Stimulated activated naive CD8-positive, alpha-beta T cell treated with anti-CD3 and anti-CD28 coated beads, Interleukin-15, Interleukin-2, amounts not matched to agents 100 U/mL and 50 U/mL, for 24 hours (primary cell): ENCODE measurements at places on chromosomes 5 and 9.

DNA sequence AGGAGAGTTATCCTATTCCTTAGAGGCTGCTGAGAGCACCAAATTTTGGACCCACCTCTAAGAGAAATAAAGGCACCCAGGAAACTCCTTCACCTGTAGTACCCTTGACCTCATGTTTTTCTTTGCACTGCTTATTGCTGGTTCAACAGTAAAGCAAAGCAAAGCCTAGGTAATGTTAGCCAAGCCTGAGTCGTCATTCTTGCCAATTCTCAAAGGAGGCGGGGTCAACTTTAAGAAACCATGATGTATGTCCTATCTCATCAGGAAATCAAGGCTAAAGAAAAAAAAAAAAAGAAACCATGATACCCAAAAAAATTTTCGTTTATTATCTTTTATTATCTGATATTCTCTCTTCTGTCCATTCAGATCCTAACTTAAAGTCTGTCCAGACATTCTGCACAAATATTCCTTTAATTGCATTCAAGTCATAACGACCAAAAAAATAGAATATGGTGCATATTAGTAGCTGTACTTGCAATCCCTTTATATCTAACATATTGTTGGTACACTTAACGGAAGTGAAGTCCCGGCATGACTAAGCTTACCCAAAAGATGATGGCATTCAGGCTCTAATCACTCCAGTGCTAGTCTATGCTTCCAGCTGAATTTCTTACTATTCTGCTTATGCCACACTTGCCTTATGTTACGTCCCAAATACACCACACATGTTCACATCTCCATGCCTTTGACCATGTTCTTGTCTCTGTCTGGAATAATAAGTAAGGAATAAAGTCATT is 1.8 kb downstream of the AUH start:
- no peak for DNase-seq

DNA sequence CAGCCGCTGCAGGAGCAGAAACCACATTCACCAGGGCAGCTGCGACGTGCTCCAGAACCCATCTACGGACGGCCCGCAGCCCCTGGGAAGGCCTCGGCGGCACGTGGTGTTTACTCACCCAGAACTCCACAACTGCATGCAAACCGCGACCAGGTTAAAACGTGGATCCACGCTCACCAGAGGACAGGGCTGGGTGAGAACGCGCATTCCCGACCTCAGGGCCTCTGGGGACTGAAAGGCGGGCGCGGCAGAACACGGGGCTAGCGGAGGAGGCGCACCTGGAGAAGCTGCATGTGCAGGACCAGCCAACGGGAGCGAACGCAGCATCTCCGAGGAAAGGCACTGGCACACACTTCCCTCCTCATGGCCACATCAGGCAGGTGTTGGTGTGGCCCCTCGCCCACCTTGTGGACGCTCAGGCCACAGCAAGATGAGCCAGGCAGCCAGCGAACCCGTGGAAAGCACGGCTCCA is 24.0 kb upstream of the CAMSAP1 start:
- no peak for DNase-seq

DNA sequence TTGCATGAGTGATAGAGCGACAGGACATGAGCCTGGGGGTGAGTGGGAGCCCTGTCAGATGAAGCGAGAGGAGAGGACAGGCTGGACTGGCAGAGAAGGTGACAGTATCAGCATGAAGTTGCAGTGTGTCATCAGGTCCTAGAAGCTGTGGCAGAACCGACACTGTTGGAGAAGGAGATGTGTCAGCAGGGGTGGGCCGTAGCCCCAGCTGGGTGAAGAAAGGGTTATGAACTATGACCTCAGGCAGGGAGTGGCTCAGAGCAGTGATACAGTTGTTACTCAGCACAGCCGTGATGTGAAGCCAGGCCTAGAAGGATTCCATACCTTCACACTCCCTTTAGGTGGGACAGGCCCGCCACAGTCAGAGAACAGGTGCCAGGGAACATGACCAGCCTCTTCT is 7.6 kb downstream of the PCYOX1L start:
- DNase-seq: no peak

DNA sequence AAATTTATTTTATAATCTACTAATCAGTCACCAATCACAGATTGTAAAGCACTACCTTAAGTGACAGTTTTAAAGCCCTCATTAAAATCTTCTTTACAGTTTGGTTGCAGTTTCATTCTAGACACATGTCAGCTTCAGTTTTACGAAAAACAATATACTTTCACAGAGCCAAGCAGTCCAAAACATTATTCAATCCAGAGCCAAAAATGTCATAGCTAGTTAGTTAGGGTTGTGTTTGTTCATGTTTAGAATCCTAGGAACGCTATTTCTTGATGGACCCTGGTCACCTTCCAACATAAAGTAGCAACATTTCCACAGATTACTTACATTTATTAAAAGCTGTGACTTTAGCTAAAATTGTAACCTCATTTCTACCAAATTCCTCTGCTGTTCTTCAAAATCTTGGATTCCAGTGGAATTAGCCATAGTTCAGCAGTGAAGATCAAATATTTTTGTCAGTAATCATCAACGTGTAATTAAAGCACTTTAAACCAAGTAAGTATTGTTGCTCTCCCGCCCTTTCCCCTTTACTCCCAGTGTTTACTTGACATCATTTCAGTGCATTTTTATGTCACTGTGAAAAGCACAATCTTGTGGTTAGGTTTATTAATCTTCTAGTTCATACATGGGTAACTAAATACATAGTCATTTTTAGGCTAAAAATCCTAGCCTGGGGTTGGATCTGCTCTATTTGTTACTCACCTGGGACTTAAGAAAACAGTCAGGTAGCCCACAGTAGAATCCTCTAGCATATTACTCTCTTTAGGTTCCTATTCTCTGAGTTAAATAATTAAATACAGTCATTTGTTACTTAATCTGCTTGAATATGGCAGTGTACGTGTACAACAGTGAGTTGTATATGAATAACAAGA is 74.3 kb downstream of the NIPBL start:
- DNase-seq: no peak

DNA sequence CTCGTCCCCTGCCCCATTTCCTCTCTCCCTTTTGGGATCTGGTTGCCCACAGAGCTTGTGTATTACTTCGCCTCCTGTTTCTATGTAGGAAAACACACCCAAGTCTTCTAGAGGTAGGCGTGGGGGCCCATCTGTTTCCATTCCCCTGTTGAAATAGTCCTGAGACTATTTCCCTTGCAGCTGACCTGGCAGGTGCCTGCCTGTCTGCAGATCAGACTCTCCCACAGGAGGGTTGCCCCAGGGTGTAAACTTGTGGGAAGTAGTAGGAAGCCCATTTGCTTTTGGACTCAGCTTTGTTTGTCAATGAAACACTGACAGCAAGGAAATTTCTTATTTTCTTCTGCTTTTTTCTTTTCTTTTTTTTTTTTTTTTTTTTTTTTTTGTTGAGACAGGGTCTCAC is 16.3 kb upstream of the GARNL3 start:
- no peak for DNase-seq

DNA sequence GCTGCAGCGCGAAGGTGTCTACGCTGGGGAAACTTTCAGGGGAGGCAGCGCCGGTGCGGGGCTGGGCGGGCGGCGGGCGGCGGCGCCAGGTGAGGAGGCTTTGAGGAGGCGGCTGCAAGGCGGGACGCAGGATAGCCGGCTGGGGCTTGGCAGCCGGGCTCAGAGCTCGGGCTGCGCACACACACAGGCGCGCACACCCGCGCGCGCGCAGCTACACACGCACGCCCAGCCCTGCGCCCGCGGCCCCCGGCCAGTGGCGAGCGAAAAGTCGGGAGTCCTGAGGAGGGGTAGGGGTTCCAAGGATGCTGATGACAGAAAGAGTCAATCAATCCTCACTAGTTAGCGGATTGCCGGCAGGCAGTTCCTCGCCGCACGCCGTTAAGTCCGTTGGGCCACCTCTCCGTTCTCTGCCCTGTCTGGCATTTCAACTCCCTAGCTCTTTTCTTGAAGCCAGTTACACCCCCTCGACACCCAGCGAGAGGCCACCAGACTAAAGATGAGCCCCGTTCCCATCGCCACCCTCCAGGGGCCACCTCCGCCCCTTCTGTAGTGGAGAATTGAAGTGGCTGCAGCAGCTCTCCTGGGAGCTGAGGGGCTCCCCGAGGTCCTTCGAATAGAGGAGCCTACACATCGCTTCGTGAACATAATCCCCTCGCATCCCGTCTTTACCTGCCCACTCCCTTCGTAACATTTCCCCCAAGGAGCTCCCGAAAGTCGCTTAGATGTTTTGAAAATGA is 1640.3 kb upstream of the C9orf72 start:
- no peak for DNase-seq

DNA sequence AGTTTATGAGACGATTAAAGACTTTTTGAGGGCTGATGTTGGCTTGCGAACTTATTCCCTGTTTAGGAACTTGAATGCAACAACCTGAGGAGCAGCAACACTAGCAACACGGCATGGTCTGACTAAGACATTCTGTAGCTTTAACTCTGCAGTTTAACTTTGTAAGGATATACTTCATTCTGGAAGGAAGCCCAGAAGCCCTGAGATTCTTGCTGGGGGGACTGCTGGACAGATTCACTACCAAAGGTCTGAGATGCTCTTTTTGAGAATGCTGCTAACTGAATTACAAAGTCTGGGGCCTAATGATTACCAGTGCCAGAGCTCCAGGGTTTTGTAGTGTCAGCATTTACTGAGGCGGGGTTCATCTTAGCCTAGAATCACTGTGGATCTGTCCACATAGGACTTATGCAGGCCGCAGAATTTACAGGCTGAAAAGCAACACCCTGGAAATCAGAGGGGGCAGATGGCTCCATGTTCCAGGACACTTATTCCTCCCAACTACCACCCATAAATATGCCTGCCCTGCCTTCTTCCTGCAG is 537.1 kb upstream of the CDH18 start:
- DNase-seq: no peak

GRCh38 chr9:93290495-93291434 is 106.8 kb downstream of the WNK2 start:
- DNase-seq: no peak

DNA sequence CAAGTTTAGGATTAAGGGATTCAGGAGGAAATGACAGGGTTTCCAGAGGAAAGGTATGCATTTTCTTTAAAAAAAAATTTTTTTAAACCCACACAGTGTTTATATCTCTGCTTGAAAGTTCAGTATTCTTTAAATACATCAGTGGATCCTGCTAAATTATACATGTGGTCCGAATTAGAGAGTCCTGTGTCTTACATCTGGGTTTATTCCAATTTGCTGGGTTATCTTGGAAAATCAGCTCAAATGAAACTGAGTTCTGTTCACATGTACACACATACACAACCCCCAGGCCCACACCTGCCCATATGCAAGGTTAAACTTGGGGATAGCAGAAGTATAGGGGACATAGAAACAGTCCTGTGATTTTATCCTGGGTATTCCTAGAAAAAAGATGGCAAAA is 493.7 kb downstream of the ZNF608 start:
- no peak for DNase-seq

DNA sequence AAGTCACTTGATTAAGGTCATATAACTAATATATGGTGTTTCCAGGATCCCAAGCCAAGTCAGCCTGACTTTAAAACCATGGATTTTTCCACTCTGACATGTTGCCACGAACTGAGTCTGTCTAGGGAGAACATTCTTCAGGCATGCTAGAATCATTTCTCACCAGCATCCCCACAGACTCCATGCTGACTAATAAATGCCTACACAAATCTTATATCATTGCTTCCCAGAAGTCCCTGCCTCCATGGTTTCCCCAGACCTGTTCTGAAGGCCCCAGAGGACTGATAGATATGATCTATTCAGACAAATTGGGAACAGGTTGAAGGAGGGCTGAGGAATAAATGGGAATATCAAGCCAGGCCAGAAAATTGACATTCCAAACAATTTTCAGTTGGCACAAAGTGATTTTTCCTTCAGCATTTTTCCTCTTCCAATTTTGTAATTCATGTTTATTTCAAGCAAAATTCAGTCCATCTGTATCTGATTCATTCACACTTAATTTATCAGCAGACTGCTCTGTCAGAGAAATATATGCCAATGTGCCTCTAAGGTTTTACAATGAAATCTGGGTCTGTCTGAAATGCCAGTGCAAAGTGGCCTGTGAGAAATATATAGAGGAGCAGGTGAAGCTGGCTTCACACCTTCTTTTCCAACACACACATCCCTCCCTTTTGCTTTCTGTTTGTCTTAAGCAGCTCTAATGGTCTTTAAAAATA is 413.6 kb upstream of the TNC start:
- DNase-seq: no peak

GRCh38 chr9:131302244-131303075 is 12.9 kb downstream of the PLPP7 start:
- no peak for DNase-seq
